Muscle of leg (tissue), 16 donors: ENCODE measurements at places on chromosomes 4 and X. TPM values are rescaled to one million over a fixed set of nuclear protein-coding genes. Genes with fewer than 3 reads are reported as not detected.
A peak's percentile ranks its signal among the peaks of the same experiment; 100 is the strongest.

TNIP3 gene
- 0.04 TPM for total RNA-seq

- no peaks in the 10 kb centered on the region for H3K27me3 ChIP-seq
- no peak overlapping the region for H3K27ac ChIP-seq
- no peaks in the 10 kb centered on the region for H3K36me3 ChIP-seq
Observed at GRCh38 chr4:165541851-165542459, 163.1 kb downstream of the CPE start.

SMIM14 gene
- 13.7 TPM for total RNA-seq

DNA sequence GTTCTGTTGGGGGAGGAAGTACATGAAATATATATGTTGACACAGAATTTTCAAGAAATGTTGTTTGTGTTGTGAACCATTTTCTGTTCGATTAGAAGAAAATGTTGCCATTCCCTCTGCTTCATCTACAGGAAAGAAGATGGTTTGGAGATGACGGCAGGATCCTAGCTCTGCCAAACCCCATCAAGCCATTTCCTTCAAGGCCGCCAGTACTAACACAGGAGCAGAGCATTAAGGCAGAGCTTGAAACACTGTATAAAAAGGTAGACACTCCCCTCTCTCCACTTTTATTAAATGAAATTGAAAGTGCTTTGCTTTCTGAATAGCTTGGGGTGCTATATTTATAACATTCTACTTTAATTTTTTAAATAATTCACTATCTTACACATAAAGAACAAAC is 46.8 kb downstream of the CC2D2A start:
- H3K4me1 ChIP-seq: no peaks in the 10 kb centered on the region
- no peak overlapping the region for H3K27ac ChIP-seq
- no peak for DNase-seq
- H3K36me3 ChIP-seq: peaks cover 36% of the 10 kb centered on the region
- no peaks in the 10 kb centered on the region for H3K27me3 ChIP-seq
- no peak overlapping the region for H3K4me3 ChIP-seq

DNA sequence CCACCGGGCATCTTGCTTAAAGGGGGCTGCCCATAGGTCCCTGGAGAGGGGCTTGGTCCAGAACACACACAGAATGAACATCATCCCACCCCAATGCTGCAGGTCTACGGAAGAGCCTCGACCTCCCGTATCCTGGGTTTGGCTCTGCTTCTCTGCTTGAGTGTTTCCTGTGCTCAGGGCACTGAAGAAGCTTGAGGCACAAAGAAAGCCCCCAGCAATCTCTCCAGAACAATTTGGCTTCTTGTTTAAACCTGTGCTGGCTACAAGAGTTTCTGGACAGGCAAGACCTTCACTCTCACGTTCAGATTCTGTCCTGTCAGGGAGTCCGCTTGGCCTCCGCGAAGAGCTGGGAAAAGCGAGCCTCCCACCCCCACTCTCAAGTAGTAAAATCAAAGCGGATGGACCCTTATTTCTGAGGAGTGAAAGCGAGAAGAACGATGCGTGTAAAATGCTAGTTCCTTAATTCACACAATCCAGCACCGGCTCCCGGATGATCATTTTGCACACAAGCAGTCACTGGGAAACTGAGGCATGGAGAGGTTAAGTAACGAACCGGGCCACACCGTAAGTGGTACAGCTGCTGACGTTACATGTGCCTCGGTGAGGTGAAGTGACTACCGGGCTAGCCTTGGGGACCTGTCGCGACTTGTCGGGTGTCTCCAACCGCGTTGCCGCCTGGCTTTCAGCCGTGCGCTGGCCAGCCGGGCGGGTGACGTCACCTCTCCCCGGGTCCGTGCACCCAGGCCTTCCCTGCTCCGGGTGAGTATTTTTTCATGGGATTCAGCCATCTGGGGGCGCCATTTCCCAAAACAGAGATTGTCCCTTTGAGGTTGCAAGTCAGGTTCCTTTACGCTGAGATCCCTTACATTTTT is 3.1 kb upstream of the SFRP2 start:
- H3K4me3 ChIP-seq: peak overlapping the region; percentile 27
- peak; percentile 92 for DNase-seq
- H3K4me1 ChIP-seq: peaks cover 38% of the 10 kb centered on the region

DNA sequence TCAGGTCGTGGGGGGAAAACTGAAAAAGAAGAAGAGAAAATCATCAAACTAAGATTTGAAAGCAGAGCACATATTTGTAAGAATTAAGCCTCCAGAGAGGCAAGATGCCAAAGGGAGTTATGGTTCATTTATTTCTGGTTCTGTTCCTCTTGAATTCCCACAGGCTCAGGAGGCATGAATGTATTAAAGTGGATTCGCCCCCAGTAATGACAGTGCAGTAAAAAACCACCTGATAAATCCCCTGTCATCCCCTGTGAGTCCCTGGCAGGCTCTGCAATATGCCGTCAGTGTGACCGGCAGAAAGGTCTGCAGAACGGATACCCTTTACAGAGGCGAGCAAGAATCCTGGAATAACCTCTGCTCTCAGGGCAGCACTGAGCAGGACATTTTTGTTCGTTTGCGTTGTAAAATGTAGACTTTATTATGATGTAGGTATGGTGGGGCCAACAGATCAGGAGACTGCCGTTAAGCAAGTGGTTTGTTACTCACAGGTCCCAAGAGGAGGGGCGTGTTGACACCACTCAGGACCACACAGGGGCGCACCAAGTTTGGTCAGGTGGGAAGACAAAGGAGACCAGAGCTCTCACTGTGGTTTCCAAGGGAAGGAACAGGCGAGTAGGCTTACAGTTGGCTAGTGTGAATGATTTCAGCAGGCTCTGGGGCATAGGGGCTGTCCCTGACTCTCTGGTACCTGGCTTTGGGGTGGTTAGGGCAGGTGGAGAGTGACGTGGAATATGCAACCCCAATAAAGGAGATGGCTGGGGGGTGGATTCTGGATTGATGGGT is 75.3 kb downstream of the DHRSX start:
- no peak overlapping the region for H3K4me3 ChIP-seq
- no peak for DNase-seq
- no peak overlapping the region for H3K27ac ChIP-seq
- H3K36me3 ChIP-seq: peaks cover 7% of the 10 kb centered on the region

- no peaks in the 10 kb centered on the region for H3K27me3 ChIP-seq
- DNase-seq: no peak
- H3K4me1 ChIP-seq: no peaks in the 10 kb centered on the region
- H3K27ac ChIP-seq: no peak overlapping the region
- no peak overlapping the region for H3K4me3 ChIP-seq
Observed at GRCh38 chr4:129822701-129823100, 726.7 kb downstream of the C4orf33 start.

- peaks cover 3% of the 10 kb centered on the region for H3K4me1 ChIP-seq
- peak; percentile 52 for DNase-seq
- H3K27me3 ChIP-seq: no peaks in the 10 kb centered on the region
- no peak overlapping the region for H3K27ac ChIP-seq
Observed at GRCh38 chr4:108247387-108248049, 78.8 kb upstream of the LEF1 start.

DNA sequence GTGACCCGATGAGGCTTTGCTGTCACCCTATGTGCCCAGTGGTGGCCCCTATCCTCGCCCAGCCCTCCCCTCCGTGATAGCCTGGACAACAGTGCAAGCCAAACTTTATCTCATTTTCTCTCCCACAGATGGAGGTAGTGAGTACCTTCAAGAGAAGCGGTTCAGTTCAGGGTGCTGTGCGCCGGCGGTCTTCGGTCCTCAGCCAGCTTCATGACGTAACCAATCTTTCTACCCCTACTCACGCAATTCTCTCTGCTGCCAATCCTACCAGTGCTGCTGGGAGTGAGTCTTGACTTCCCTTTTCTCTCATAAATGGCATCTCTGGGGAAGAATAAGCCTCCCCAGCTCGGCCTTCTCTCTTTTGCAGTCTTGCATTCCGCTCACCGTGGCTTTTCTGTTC is 29.5 kb downstream of the CCNQ start:
- no peak overlapping the region for H3K4me3 ChIP-seq
- H3K36me3 ChIP-seq: no peaks in the 10 kb centered on the region
- H3K27ac ChIP-seq: no peak overlapping the region
- DNase-seq: no peak
- H3K4me1 ChIP-seq: peaks cover 6% of the 10 kb centered on the region

DNA sequence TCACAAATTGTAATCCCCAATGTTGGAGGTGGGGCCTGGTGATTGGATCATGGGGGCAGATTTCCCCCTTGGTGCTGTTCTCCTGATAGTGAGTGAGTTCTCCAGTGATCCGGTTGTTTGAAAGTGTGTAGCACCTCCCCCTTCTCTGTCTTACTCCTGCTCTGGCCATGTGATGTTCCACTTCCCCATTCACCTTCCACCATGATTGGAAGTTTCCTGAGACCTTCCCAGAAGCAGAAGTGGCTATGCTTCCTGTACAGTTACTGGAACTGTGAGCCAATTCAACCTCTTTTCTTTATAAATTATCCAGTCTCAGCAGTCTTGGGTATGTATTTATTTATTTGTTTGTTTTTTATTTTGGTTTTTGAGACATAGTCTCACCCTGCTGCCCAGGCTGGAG is 143.2 kb downstream of the CPE start:
- H3K36me3 ChIP-seq: no peaks in the 10 kb centered on the region
- DNase-seq: no peak
- no peak overlapping the region for H3K27ac ChIP-seq
- no peak overlapping the region for H3K4me3 ChIP-seq

- no peak overlapping the region for H3K27ac ChIP-seq
- no peaks in the 10 kb centered on the region for H3K27me3 ChIP-seq
- H3K36me3 ChIP-seq: no peaks in the 10 kb centered on the region
- H3K4me1 ChIP-seq: no peaks in the 10 kb centered on the region
- DNase-seq: peak; percentile 5
Observed at GRCh38 chrX:76555816-76556215, 128.3 kb downstream of the MAGEE1 start.

IL2 gene
- total RNA-seq: not detected

TEX11 gene
- total RNA-seq: not detected

DNA sequence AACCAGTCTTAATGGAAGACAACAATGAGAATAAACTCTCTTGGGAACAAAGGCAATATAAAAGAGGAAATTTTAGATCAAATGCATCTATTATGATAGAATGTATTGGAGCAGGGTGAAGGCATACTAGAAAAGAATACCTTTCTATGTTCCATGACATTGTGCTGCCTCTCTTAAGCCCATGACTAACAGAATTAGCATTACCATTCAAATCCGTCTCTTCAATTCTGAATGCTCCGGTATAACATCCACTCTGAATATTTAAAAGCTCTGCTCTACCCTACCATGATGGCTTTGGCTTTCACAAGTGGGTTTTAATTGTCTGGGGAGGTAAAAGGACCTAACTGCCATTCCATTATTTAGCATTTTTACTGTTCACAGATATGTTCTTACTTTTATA is 1878.4 kb downstream of the ARAP2 start:
- H3K36me3 ChIP-seq: no peaks in the 10 kb centered on the region
- H3K27me3 ChIP-seq: no peaks in the 10 kb centered on the region
- no peaks in the 10 kb centered on the region for H3K4me1 ChIP-seq
- no peak overlapping the region for H3K27ac ChIP-seq

CHRNA9 gene
- total RNA-seq: 0.04 TPM

DNA sequence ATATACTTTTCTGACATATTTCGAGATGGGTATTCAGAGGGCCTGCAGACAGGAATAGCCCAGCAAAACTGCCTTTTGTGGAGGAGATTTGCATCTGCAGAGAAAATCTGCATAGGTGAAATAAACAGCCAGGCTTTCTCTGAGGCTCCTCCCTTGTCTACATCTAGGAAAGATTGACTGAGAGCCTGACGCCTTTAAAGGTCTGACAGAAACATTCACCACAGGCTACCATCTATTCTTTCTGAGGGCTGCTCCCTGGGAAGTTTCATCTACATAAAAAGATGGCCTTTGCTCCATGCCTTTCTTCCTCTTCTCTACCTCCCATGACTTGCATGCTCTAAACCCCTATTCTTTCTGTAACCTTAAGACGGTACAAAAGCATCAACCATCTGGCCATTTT is 55.0 kb upstream of the AP1S2 start:
- no peaks in the 10 kb centered on the region for H3K36me3 ChIP-seq
- H3K27ac ChIP-seq: no peak overlapping the region
- H3K4me1 ChIP-seq: no peaks in the 10 kb centered on the region
- no peak for DNase-seq
- no peak overlapping the region for H3K4me3 ChIP-seq

DNA sequence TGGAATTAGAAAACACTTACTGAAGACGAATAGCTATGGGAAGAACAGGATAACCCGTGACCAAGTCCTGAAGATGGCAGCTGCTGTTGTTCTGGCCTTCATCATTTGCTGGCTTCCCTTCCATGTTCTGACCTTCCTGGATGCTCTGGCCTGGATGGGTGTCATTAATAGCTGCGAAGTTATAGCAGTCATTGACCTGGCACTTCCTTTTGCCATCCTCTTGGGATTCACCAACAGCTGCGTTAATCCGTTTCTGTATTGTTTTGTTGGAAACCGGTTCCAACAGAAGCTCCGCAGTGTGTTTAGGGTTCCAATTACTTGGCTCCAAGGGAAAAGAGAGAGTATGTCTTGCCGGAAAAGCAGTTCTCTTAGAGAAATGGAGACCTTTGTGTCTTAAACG is 2.4 kb downstream of the AGTR2 start:
- peaks cover 3% of the 10 kb centered on the region for H3K4me1 ChIP-seq
- H3K4me3 ChIP-seq: peak overlapping the region; percentile 9
- DNase-seq: peak; percentile 88

DNA sequence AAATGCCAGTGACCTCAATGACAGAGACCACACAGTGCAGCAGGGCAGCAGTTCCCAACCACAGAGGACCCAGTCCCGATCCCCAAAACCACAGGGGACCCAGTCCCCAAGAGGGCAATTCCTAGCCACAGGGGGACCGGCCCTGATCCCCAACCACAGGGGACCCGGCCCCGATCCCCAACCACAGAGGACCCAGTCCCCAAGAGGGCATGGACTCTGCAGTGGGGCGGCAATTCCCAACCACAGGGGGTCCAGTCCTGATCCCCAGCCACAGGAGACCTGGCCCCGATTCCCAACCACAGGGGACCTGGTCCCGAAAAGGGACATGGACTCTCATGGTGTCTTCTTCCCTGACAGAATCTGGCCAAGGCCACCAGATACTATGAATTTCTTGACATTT is 136.3 kb downstream of the AFAP1 start:
- no peak for DNase-seq
- peaks cover 42% of the 10 kb centered on the region for H3K36me3 ChIP-seq
- no peaks in the 10 kb centered on the region for H3K27me3 ChIP-seq
- H3K4me1 ChIP-seq: peaks cover 51% of the 10 kb centered on the region
- H3K27ac ChIP-seq: no peak overlapping the region

DNA sequence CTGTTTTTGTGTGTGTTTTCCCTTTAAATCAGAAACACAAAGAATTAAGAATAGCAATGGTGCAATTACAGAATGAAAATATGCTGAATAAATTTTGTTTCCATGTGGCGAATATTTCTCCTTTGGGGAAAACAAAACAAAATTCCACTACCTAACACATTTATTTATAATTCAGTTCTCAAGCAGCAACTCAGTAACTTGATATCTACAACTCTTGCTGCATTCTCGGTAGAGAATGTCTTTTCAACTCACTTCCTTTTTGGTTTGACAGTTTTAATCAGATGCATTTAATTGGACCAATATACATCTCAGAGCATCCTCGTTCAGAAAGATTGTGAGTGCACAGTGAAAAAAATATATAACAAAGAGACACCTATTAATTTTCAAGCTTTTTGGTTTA is 30.8 kb downstream of the ZNF827 start:
- peaks cover 3% of the 10 kb centered on the region for H3K36me3 ChIP-seq
- peaks cover 14% of the 10 kb centered on the region for H3K4me1 ChIP-seq
- no peaks in the 10 kb centered on the region for H3K27me3 ChIP-seq
- peak; percentile 72 for DNase-seq

- H3K27me3 ChIP-seq: peaks cover 2% of the 10 kb centered on the region
- H3K4me1 ChIP-seq: no peaks in the 10 kb centered on the region
- no peak overlapping the region for H3K27ac ChIP-seq
- no peaks in the 10 kb centered on the region for H3K36me3 ChIP-seq
- no peak for DNase-seq
Observed at GRCh38 chr4:17517664-17518063, 2.7 kb downstream of the CLRN2 start.
